ENCODE measurements at places on chromosomes 7 and 10. TPM values are rescaled to one million over a fixed set of nuclear protein-coding genes. Genes with fewer than 3 reads are reported as not detected.

DNA sequence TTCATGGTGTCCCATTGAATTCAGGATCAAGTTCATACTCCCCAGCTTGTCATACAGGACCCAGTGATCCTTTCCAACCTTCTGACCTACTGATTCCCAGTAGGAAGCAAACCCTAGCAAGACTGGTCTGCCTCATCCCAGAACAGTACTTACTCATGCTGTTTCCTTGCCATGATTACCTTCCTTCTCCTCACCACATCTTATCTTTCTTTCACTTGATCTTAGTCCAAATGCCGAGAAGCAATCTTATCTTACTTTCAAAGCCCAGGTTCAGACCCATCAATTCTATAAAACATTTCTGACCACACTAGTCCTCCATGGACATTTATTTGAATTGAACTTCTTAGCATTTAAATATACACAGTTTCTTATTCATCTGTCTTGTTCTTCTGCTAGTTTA, 26.6 kb upstream of the ATRNL1 start:
- DNase-seq = no peak

GRCh38 chr7:101315336-101315735, 6.3 kb downstream of the IFT22 start:
- DNase-seq = peak; percentile 50

- DNase-seq = no peak
These were observed 117.8 kb upstream of the AKR1E2 start for GRCh38 chr10:4708123-4708759.

The FANK1 gene
- 0.20 TPM for total RNA-seq

Data from NCI-H460 (cell line).